Stimulated activated CD8-positive, alpha-beta memory T cell treated with anti-CD3 and anti-CD28 coated beads, Interleukin-7, amount 100 ng/mL, for 1 hour (primary cell): ENCODE measurements at places on chromosomes 11 and 22.

GRCh38 chr11:2917842-2918490 lies 11.3 kb downstream of the PHLDA2 start:
- no peak for DNase-seq

DNA sequence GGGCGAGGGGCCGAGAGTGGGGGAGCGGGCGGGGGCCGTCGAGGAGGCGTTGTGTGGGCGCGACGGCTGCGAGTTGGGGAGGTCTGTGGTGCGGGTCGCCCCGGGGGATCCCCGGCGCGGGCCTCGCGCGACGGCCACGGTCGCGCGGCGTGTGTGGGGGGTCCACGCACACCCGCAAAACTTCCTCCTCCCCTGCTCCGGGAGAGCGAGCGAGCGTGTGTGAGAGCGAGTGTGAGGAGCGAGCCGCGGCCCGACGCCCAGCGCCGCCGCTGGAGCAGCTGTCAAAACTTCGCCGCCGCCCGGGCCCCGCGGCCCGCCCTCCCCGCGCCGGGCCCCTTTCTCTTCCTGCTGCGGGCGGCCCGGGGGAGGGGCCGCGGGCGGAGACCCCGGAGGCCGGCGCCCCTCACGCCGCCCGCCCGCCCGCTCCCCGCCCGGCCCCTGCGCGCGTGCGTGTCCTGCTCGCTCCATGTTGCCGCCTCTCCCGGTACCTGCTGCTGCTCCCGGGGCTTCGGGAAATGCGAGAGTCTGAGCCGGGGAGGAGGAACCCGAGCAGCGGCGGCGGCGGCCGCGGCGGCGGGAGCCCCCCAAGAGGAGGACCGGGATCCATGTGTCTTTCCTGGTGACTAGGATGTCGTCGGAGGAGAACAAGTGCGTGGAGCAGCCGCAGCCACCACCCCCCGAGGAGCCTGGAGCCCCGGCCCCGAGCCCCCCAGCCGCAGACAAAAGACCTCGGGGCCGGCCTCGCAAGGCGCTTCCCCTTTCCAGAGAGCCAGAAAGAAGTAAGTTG lies 9.0 kb upstream of the CCT8L2 start:
- no peak for DNase-seq

- DNase-seq, result no peak
These were observed 366.0 kb upstream of the PDGFD start for GRCh38 chr11:104529906-104530305.

GRCh38 chr11:3631331-3631730 lies 10.5 kb downstream of the ART5 start:
- DNase-seq, result no peak

GRCh38 chr22:49916831-49917230 lies 1.4 kb downstream of the ALG12 start:
- DNase-seq, result no peak

- no peak for DNase-seq
These were observed 22.2 kb downstream of the PTPRJ start for GRCh38 chr11:48002561-48002960.

- no peak for DNase-seq
These were observed 6.4 kb upstream of the CARD16 start for GRCh38 chr11:105051559-105051958.

DNA sequence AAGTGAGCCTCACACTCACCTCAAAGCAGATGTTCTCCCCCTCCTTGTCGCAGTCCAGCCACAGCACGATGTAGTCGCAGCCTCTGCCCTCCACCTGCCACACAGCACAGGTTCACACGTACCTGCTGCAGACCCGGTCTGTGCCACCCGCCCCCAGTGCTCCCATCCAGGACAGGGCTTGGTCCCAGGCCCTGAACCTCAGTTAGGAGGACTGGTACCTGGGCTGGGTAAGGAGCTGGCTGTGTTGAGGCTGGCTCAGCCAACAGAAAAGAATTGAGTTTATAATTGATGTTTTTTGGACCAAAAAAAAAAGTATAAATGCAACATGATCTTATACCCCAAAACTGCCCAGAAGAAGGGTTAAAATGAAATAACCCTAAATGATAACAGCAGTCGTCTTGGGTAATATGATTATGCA lies 10.7 kb downstream of the TOP3B start:
- DNase-seq, result no peak

GRCh38 chr11:128731041-128731663 lies 37.3 kb downstream of the FLI1 start:
- DNase-seq, result no peak

DNA sequence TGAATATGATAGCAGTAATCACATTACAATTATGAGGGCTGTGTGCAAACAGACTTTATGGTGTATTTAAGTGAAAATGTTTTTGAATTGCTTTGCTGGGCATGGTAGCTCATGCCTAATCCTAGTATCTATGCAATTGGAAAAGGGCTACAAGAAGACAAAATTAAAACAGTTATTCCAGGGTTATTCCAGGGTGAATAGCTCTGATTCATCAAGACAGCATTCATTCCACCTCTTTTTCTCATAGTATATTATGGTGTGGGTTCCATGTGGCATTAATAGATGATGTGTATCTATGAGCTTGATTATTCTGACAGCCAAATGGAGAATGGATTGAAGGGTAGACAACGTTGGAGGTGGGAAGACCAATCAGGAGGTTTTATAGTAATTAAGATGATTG lies 12.1 kb upstream of the SIDT2 start:
- no peak for DNase-seq

DNA sequence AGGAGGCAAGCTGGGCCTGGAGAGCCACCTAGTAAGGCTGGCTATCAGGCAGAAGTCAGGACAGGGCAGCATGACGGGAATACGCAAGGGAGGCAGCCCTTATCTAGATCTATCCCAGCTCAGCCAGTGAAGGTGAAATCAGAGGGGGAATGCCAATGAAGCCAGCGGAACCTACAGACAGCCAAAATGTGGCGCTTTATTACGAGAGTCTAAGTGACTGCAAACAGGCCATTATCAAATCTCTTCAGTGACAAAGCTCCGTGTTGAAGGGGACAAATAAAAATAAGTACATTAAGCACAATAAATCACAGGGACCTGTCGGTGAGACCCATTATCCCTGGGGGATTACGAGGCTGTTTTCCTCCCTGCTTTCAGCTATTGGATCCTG lies 22.8 kb downstream of the LARGE1 start:
- no peak for DNase-seq

- DNase-seq, result no peak
These were observed 65.0 kb downstream of the LRRC32 start for GRCh38 chr11:76605338-76606074.

DNA sequence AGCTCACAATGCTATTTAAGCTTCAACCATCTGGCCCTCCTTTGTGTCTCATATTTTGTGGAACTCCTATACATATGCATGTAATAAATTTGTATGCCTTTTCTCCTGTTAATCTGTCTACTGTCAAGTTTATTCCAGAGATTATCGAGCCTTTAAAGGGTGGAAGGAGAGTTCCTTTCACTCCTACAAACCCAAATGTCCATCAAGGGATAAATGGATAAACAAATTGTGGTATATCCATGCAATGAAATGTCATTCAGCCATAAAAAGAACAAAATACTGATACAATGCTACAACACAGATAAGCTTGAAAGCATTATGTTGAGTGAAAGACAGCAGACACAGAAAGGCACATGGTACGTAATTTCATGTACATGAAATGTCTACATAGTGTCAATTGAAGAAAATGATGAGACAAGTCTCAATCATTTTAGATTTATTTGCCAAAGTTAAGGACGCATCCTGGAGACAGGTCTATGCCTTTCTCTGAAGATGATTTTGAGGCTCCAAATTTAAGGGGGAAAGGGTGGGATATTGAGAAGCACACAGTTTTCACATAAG lies 17.7 kb upstream of the FEZ1 start:
- DNase-seq, result no peak

DNA sequence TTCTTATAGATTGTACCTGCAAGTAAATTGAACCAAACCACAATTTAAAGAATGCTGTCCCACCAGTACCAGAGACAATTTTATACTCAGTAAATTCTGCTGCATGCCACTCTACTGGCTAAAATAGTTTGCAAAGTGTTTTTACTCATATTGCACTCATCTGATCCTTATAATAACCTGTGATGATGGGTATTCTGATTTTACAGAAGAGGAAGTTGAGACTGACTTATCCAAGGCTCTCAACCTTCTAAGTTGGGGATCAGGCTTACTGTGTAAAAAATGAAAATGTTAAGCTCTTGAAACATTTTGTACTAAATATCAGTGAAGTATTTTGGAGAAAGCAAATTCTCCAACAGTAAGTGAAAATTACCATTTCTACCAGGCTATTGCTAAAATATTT lies 37.9 kb downstream of the RNF169 start:
- no peak for DNase-seq

DNA sequence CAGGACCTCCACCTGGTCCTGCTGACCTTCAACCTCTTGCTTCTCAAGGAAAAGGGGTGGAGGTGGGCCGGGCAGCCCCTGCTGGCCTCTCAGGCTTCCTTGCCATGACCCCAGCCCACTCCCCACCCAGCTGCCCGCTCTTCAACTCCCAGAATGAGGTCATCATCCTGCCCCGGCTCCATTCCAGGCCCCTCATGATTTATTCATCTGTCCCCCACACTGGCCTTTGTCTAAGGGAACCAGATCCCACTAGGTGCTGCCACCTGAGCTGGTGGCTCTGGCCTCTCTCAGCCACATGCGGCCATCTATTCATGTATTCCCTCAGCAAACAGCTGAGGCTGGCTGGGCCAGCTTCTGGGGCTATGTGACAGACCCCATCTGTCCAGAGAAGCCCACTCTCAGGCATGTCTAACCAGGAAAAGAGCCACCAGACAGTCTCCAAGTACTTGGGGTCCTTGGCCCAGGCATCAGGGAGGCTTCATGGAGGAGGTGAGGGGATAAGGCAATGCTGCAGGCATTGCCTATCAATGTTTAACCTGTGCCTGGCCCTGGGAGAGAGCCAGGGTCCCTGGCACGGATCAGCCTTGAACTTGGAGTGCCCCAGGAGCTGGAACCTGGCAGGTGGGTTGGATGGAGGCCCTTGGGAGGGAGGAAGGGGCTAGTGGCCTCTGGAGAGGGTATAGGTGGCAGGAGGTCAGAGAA lies 2.2 kb upstream of the CABP2 start:
- DNase-seq, result no peak

GRCh38 chr11:29578806-29579205 lies 438.0 kb downstream of the KCNA4 start:
- no peak for DNase-seq

DNA sequence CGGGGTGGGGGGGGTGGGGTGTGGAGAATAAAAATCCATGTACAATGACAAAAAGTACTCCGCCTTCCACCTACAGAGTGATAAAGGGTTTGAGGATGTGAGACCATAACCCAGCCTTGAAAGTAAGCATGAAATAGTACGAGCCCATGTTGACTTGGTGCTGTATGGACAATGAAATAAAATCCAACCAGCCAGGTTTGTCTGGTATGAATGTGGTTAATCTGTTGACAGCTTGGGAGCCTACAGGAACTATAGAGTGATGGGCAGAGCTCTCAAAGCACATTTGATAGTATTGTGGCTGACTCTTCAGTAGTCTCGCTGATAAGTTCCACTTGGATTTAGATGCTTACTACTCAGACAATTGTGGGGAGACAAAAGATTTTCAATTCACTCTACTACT lies 48.8 kb upstream of the CD44 start:
- DNase-seq, result no peak

GRCh38 chr11:110081462-110082376 lies 11.5 kb upstream of the ZC3H12C start:
- no peak for DNase-seq

GRCh38 chr11:73866095-73866579 lies 10.5 kb downstream of the COA4 start:
- DNase-seq, result no peak

DNA sequence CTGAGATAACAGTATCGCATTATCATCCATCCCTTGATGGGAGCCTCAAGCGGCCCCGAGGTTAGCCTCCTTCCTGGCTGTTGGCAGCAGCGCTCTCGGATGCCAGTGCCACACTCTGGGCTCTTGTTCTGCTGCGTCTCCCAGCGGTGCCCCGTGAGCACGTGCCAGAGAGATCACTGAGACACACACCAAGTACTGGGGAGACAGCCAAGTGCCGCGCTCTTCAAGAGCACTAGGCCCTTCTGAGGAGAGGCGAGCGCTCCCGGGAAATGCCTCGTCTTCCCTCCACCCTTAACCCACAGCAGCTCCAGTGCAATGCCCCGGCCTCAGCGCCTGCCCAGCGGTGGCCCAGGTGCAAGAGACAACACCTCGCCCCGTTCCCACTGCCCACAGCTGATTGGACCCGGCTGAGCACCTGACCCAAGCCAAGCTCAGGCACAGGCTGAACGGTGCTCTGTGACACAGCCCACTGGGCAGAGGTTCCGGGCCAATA lies 248.3 kb upstream of the NARS2 start:
- no peak for DNase-seq

DNA sequence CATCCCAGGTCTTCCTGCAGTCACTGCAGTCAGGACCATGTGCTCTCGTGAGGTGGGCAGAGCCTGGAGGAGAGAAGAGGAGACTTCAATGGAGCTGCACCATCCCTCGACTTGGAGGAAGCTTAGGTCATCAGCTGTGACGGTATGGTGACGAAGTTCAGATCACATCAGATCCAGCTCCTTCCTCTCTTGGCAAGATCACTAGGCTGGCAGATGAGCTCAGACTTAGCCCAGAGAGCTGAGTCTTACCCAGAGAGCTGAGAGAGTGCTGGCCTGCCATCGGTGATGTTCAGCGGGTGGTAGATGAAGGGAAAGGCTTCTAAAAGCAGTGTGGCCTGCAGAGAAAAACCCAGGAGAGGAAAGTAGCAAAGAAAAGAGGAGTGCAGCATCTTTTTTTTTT lies 1.8 kb upstream of the SLC15A3 start:
- no peak for DNase-seq

DNA sequence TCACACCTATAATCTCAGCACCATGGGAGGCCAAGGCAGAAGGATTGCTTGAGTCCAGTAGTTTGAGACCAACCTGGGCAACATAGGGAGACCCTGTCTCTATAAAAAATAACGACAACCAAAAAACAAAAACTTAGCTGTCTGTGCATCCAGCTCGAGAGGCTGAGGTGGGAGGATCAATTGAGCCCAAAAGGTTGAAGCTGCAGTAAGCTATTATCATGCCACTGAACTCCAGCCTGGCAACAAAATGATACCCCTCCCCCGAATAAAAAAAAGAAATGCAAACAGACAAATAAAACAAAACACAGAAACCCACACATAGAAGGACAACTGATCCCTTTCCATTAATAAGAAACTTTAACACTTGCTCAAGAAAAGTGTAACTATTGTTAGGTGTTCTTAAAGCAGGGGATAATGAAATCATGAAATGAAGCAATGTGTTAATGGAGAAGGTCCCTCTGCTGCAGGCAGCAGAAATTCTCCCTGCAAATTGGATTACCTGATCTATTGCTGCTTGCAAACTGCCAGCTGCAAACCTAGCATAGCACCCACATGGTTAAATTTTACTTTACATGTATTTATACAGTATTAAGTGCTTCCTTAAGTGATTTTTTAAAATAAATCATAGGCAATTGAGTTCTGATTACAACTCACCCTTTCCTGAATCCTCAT lies 226.3 kb downstream of the SBF2 start:
- DNase-seq, result no peak

DNA sequence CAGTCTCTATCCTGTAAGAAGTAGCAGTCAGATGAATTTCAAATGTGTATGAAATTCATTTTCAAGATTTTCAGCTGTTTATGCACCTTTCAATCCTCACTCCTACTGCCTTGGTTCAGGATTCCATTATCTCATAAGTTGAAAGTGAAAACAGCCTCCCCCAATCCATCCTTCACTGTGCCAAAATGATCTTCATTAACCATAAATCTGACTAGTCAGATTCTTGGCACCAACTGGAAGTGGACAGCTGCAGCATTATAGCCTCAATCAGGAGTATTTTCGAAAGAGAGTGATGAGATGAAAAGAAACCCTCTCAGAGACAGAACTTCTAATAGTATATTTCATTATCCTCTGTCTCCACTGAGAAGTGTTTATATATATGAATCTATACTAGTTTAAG lies 365.3 kb upstream of the PDGFD start:
- DNase-seq, result no peak
